NCI-H187 (cell line): ENCODE measurements at places on chromosomes 7 and 10.

GRCh38 chr7:26995666-26996065 lies 100.1 kb downstream of the HOXA1 start:
- no peak for DNase-seq

- DNase-seq, result no peak
Measured at GRCh38 chr7:32536585-32536984, 41.3 kb downstream of the AVL9 start.

DNA sequence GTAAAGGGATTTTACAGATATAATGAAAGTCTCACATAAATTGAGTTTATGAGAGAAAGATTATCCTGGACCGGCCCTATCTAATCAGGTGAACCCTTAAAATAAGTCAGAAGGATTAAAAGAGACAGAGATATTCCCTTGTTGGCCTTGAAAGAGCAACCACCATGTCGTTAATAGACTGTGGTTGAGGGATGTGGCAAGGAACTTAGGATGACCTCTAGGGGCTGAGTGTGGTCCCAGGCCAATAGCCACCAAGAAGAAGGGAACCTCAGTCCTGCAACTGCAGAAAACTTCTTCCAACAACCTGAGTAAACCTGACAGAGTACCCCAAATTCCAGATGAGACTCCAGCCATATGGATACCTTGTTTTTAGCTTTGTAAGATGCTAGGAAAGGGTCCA lies 121.5 kb downstream of the POLR1F start:
- DNase-seq, result no peak

DNA sequence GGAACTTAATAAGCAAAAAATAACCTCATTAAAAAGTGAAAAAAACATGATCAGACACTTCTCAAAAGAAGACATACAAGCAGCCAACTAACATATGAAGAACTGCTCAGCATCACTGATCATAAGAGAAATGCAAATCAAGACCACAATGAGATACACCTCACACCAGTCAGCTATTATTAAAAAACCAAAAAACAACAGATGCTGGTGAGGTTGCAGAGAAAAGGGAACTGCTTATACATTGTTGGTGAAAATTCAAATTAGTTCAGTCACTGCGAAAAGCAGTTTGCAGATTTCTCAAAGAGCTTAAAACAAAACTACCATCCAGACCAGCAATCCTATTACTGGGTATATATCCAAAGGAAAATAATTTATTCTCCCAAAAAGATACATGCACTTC lies 513.3 kb downstream of the MDFIC start:
- DNase-seq, result no peak

GRCh38 chr10:74406006-74406405 lies 255.0 kb downstream of the ADK start:
- no peak for DNase-seq

- no peak for DNase-seq
Measured at GRCh38 chr10:108436096-108436495, 1271.6 kb upstream of the SORCS1 start.

GRCh38 chr7:69696054-69696591 lies 97.8 kb downstream of the AUTS2 start:
- DNase-seq, result no peak

- DNase-seq, result no peak
Measured at GRCh38 chr10:124916098-124916584, 25.8 kb upstream of the ZRANB1 start.

DNA sequence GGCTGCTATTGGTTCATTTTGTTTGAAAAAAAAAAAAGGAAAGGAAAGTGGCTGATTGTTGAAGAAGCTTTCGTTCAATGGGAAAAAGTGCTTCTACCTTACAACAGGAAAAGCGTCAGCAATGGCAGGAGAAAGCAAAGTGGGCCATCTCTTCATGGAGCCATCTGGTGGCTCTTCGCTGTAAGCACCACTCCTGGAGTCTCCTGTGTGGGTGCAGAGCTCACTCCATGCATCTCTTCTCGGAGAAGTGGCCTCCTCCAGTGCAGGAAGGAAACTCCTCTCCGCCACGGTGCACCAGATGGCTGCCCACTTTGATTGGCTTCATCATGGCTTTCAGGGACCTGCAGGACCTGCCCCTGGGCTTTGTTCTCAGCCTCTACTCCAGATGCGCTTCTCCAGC lies 250.9 kb downstream of the PTEN start:
- no peak for DNase-seq

- no peak for DNase-seq
Measured at GRCh38 chr7:137727413-137727812, 119.4 kb downstream of the DGKI start.

- no peak for DNase-seq
Measured at GRCh38 chr7:21094589-21094988, 307.9 kb upstream of the SP8 start.

GRCh38 chr7:27160145-27160545 lies 3.7 kb upstream of the HOXA7 start:
- no peak for DNase-seq

DNA sequence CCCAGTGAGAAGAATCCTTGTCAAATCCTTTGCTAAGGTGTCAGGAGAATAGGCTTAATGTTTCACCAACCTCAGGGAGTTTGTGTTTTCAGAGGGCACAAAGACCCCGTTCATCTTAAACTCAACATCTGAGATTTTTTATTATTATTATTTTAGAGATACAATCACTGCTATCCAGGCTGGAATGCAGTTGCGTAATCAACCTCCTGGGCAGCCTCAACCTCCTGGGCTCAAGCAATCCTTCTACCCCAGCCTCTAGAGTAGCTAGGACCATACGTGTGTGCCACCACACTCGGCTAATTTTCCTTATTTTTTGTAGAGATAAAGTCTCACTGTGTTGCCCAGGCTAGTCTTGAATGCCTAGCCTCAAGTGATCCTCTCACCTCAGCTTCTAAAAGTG lies 599.2 kb downstream of the KCNMA1 start:
- no peak for DNase-seq

- DNase-seq, result no peak
Measured at GRCh38 chr10:120613180-120613579, 156.2 kb downstream of the PLPP4 start.

DNA sequence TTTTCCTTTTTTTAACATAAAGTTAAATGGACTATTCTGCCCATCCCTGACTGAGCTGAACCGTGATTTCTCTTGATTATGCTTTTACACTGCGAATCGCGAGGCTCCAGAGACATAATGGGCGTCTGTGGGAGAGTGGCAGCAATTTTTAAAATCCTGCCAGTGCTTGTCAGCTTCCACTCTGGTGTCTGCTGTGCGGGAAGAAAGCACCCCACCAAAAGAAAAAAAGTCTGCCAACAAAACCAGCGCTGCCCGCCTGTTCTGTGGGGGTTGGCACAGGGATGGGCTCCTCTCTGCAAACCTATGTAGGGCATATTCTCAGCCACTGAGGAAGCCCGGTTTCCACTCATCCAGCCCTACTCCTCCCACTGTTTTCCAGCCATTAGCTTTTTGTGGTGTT lies 592.3 kb upstream of the GALNT17 start:
- no peak for DNase-seq

DNA sequence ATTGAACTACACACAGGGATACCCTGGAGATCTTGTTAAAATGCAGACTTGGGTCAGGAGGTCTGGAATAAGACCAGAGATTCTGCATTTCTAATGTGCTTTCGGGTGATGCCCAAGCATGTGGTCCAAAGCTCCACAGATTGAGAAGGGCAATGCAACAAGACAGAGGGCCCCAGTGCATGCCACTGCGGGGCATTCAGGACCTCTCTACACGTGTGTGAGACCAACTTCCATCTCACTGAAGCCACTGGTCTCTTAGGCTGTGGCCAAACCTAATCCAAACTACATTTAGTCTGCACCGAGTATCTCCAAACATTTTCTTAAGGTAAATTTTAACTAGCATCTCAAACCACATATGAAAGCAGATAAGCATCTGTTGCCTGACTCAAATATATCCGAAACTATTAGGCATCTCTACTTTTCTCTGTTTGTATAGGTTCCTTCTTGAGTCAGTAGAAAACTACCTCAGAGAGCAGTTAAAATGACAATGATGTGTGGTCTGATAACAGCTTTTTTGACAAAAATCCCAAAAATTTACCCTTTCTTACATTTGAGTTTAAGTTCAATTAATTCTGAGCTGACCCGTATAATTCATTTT lies 107.5 kb downstream of the ELMO1 start:
- DNase-seq, result no peak

- DNase-seq, result no peak
Measured at GRCh38 chr7:114931656-114932011, 9.7 kb downstream of the MDFIC start.

GRCh38 chr7:114989531-114989930 lies 67.6 kb downstream of the MDFIC start:
- DNase-seq, result no peak

DNA sequence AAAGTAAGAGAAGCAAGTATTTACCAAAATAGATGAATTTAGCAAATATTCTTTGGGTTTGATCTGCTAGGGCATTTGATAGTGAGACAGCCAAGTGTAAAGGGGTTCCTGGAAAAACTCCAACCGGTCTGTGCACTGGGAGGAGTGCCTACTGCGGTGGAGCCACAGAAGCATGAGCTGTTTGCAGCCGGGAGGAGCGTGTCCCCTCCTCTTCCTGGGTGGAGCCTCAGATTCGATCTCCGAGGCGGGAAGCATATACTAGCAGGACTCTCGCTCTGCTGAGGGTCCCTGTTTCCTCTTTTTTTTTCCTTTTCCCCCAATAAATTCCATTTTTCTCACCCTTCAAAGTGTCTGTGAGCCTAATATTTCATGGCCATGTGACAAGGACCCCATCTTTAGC lies 45.1 kb upstream of the MET start:
- DNase-seq, result no peak

- no peak for DNase-seq
Measured at GRCh38 chr7:116441534-116441933, 58.0 kb upstream of the CAV2 start.

- DNase-seq, result no peak
Measured at GRCh38 chr10:43666552-43666951, 17.9 kb upstream of the ZNF32 start.

- DNase-seq, result no peak
Measured at GRCh38 chr10:132905661-132906060, 36.7 kb downstream of the CFAP46 start.

- DNase-seq, result no peak
Measured at GRCh38 chr7:76268376-76268775, 34.1 kb upstream of the HSPB1 start.

DNA sequence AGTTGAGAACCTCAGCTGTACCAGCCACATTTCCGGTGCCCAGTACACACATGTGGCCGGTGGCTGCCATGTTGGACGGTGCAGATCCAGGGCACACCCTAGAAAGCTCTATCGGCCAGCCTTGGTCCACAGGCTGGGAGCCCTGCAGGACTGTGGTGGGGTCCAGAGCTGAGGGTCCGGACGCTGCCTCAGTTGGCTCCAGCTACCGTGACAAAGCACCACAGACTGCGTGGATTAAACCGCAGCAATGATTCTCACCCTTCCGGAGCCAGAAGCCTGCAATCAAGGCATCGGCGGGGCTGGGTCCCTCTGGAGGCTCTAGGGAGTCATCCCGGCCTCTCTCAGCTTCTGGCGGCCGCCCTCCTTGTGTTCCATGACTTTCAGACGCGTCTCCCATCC lies 50.1 kb downstream of the PDGFA start:
- no peak for DNase-seq

DNA sequence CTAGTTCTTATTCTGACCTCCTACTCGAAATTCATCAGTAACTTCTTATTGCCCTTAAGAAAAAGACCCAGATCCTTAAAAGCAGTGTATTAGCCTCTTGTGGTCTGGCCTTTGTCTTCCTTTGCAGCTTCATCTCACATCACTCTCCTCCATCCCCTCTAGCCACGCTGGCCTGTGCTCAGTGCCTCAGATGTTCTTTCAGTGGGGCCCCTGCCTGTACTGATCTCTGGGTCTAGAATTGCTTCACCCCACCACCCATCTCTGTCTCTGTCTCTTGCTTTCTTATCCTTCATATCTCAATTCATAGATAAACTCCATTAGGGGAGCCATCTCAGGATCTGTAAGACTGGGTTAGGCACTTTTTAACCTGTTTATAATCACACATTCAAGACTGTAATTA lies 1178.5 kb upstream of the C7orf33 start:
- DNase-seq, result no peak
